ENCODE measurements at places on chromosomes 11 and 22. TPM values are rescaled to one million over a fixed set of nuclear protein-coding genes. Genes with fewer than 3 reads are reported as not detected.

GRCh38 chr22:19868773-19869471 is 14.2 kb upstream of the GNB1L start:
- H3K36me3 ChIP-seq, result peaks cover 2% of the 10 kb centered on the region
- no peak overlapping the region for H3K4me3 ChIP-seq
- DNase-seq, result no peak
- no peak overlapping the region for H3K27ac ChIP-seq
- no peaks in the 10 kb centered on the region for H3K4me1 ChIP-seq
- no peaks in the 10 kb centered on the region for H3K27me3 ChIP-seq

DNA sequence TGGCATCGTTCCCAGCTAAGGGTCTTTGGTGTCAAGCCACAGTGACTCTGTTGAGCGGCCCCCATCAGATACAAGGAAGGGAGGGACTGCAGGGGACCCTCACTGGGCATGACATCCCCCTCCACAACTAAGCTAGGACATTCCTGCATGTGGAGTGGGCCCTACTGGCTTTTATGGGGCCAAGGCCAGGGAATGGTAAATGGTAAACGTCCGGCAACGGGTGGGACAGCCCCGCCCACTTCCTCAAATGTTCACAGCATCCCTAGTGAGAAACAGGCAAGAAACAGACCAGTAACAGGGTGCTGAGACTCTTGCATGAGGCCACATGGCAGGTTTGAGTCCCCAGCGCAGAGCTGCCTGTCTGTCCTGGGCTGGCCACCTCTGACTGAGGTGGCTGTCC is 4.4 kb downstream of the TMPRSS6 start:
- no peaks in the 10 kb centered on the region for H3K4me1 ChIP-seq
- H3K27me3 ChIP-seq, result peaks cover 55% of the 10 kb centered on the region
- no peak overlapping the region for H3K27ac ChIP-seq

DNA sequence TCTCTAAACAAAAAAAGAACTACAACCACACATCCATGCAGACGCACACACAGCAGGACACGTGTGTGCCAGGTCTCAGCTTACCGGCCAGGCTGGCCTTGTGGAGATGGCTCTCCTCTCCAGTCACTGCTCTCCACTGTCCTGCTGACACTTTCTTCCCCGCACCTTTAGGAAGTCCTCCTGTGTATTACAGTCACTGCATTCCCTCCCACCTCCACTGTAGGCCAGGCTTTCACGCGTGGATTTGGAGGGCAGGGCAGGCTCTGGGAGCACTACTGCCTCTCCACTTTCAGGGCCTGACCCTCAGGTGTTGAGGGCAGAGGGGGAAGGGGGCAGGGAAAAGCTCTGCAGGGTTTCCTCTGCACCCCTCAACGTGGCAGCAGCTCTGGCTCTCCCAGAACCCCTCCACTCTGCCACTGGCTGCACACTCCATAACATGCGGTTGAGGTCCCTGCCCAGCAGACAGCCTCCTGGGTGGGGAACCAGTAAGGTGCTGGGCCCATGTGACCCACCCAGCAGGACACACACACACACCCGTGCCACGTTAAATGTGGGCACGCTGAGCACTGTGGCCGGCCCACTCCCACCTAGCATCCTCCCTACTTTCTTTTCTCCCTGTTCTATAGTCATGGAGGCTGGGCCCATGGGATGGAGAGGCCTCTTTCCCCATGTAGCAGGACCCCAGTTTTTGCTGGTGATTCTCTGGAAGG is 107.0 kb upstream of the PITPNB start:
- no peak for DNase-seq
- H3K36me3 ChIP-seq, result no peaks in the 10 kb centered on the region
- H3K4me1 ChIP-seq, result no peaks in the 10 kb centered on the region
- H3K4me3 ChIP-seq, result no peak overlapping the region
- peaks cover 40% of the 10 kb centered on the region for H3K27me3 ChIP-seq

DNA sequence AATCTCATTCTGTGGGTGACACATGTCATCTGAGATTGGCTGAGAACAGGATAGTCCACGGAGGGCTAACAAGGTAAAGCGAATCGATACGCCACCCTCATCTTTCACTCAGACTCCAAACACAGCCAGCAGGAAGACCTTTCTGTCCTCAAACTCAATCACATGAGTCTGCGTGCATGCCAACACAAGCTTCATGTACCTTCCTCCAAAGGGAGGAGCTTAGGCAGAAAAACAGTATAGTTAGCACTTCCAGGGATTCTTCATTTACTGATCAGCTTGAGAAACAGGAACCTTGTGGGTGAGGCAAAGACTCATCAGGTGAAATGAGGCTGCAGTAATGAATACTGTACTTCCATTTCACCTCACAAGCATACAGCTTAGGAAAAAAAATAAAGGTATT is 767.1 kb upstream of the API5 start:
- no peak overlapping the region for H3K27ac ChIP-seq
- H3K4me3 ChIP-seq, result no peak overlapping the region
- H3K36me3 ChIP-seq, result no peaks in the 10 kb centered on the region
- H3K4me1 ChIP-seq, result no peaks in the 10 kb centered on the region

DNA sequence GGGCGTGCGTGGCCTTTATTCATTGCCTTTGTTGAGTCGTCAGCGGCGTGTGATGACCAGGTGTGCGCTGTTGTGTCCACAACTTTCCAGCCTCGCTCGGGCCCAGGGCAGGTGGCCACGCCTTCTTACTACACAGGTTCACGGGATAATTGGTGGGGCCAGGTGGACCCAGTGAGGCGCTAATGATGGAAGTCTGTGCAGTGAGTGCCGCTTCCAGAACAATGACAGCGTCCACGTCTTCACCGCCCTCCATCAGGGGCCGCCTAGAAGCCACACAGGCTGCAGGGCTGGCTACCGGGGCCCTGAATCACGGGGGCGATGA is 1197.3 kb downstream of the BRD1 start:
- H3K27ac ChIP-seq, result no peak overlapping the region
- no peak for DNase-seq
- H3K4me3 ChIP-seq, result no peak overlapping the region

Gene EED
- 24.4 TPM for total RNA-seq

GRCh38 chr11:31478223-31478590 is 31.2 kb downstream of the IMMP1L start:
- no peak for DNase-seq
- no peaks in the 10 kb centered on the region for H3K4me1 ChIP-seq
- no peaks in the 10 kb centered on the region for H3K27me3 ChIP-seq
- no peak overlapping the region for H3K27ac ChIP-seq

DNA sequence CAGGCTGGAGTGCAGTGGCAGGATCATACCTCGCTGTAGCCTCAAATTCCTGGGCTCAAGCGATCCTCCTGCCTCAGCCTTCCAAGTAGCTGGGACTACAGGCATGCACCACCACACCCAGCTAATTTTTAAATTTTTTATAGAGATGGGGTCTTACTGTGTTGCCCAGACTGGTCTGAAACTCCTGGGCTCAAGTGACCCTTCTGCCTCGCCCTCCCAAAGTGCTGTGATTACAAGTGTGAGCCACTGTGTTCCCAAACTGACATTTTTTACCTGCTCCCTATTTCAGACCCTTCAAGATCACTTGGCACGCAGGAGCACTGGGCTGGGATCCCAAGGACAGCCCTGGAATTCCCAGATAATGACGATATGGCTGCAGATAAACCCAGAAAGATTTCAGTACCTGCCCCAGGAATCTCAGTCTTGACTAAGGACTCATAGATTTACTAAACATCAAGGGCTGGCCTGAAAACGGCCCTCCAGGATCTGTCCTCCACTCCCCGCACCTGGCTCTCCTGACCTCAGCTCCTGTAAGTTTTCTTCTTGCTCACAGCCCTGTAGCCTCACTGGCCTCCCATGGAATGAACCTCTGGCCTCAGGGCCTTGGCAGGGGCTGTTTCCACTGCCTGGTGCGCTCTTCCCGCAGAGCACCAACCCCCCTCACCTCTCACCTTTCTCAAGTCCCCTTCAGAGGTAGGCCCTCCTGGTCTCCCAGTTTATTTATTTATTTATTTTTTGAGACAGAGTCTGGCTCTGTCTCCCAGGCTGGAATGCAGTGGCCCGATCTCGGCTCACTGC is 3.6 kb upstream of the CSNK1E start:
- no peak overlapping the region for H3K4me3 ChIP-seq
- DNase-seq, result no peak
- H3K27me3 ChIP-seq, result no peaks in the 10 kb centered on the region
- H3K36me3 ChIP-seq, result peaks cover 34% of the 10 kb centered on the region
- H3K27ac ChIP-seq, result no peak overlapping the region
- no peaks in the 10 kb centered on the region for H3K4me1 ChIP-seq

Gene SLC25A18
- total RNA-seq, result 0.28 TPM

Gene MYBPC3
- not detected for total RNA-seq

Gene ART1
- not detected for total RNA-seq

GRCh38 chr22:43206509-43207161 is 19.7 kb upstream of the TTLL12 start:
- no peak overlapping the region for H3K4me3 ChIP-seq
- H3K4me1 ChIP-seq, result no peaks in the 10 kb centered on the region
- peaks cover 59% of the 10 kb centered on the region for H3K27me3 ChIP-seq

DNA sequence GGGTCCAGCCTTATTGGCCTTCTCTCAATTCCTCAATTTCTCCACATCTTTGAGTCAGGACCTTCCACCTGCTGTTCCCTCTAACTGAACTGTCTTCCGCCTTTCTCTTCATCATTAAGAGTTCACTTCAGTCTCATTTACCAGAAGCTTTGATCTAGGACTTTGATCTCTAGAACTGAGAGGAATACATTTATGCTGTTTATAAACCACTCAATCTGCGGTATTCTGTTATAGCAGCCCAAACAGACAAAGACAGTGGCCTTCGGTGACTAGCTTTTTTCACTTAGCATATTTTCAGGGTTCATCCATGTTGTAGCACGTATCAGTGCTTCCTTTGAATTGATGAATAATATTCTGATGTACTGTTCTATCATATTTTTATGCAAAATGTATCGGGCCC is 10.5 kb downstream of the CLPB start:
- no peak overlapping the region for H3K4me3 ChIP-seq
- no peak overlapping the region for H3K27ac ChIP-seq
- no peaks in the 10 kb centered on the region for H3K36me3 ChIP-seq
- no peak for DNase-seq
- H3K4me1 ChIP-seq, result no peaks in the 10 kb centered on the region
- no peaks in the 10 kb centered on the region for H3K27me3 ChIP-seq

GRCh38 chr22:31869739-31870138 is 74.6 kb upstream of the YWHAH start:
- H3K36me3 ChIP-seq, result peaks cover 13% of the 10 kb centered on the region
- H3K27ac ChIP-seq, result no peak overlapping the region
- H3K4me1 ChIP-seq, result no peaks in the 10 kb centered on the region

Gene FOLR1
- 2.6 TPM for total RNA-seq

Data from Calu3 (cell line).